Right renal cortex interstitium (tissue), 3 donors: ENCODE measurements at places on chromosomes 1 and 21. TPM values are rescaled to one million over a fixed set of nuclear protein-coding genes. Genes with fewer than 3 reads are reported as not detected.

Gene TGFB2
- 16.4 TPM for polyA plus RNA-seq

Gene CACHD1
- 50.7 TPM for polyA plus RNA-seq

Gene LCE1C
- not detected for polyA plus RNA-seq

Gene GPR52
- not detected for polyA plus RNA-seq

DNA sequence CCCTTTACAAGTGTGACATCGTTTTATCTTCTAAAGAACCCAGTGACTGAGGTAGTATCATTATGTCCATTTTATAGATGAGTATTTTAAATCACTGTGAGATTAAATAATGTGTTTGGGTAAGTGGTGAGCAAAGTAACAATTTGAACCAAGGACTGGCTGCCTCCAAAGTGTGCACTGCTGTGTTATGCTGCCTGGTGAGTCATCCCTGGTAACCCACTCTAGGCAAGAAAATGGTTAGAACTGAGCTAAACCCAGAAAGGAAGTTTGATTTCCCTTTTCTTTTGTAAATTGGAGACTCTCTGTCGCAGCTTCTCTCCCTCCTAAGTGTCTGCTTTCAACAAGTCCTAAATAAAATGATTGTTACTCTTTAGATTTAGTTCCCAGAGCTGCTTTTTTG is 342.8 kb upstream of the KAZN start:
- DNase-seq, result no peak

- no peak for DNase-seq
Observed at GRCh38 chr1:114741963-114742746, 15.6 kb downstream of the CSDE1 start.

- no peak for DNase-seq
Observed at GRCh38 chr1:201299968-201300367, 16.7 kb downstream of the PKP1 start.

DNA sequence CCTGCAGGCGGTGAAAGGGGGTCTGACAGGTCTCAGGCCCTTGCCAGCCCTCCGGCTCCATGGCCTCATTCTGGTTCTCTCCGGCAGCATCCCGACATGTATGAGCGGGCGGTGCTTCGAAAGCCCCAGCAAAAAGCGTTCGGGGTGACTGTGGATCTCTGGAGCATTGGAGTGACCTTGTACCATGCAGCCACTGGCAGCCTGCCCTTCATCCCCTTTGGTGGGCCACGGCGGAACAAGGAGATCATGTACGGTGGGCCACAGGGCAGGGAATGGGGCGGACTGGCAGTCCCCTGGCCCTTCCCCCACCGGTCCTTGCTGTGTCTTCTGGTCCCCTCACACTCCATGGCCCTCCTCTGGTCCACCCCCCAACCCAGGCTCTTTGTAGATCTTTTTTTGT is 6.3 kb downstream of the IKBKE start:
- DNase-seq, result no peak

GRCh38 chr1:245153081-245153551 is 1.7 kb upstream of the KIF26B start:
- DNase-seq, result no peak

- no peak for DNase-seq
Observed at GRCh38 chr1:2812939-2813653, 11.6 kb upstream of the TTC34 start.

DNA sequence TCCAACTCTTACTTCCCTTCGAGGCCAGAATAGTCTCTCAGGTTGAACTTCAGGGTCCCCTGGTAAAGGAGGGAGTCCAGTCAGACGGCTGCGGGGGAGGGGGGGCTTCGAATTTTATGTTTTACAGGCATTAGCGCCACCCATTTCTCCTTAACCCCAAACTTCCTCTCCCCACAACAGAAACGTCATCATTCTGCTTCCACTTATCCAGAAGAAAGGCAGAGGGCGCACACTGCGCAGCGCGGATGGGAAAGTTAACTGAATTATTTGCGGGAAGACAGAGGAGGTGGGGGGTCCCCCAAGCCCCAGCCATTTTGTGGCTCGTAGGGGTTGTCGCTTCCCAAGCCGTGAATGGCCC is 529 bp upstream of the PRMT2 start:
- DNase-seq, result peak; percentile 73

- DNase-seq, result no peak
Observed at GRCh38 chr1:156458181-156458503, 42.4 kb downstream of the MEF2D start.
